NCI-H1930 (cell line): ENCODE measurements at places on chromosomes 7 and 10.

DNA sequence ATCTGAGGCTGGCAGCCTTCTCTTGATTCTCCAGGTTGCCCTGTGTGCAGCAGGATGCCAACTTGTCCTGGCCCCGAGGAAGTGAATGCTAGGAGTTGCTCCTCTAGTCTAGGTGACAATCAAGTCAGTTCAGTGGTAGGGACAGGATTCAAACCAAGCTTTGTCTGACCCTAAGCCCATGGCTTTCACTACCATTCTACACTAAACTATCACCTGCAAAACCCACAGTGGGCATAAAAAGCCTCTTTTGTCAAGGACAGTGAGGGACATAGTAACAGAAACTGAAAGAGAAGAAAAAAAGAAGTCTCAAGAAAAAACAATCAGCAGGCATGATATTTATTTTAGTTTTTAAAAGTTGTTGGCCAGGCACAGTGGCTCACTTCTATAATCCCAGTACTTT is 33.5 kb downstream of the KCNMA1 start:
- no peak for DNase-seq

- DNase-seq: no peak
Observed at GRCh38 chr10:71513936-71514335, 117.2 kb downstream of the CDH23 start.

- no peak for DNase-seq
Observed at GRCh38 chr7:137996871-137997270, 5.0 kb downstream of the CREB3L2 start.

DNA sequence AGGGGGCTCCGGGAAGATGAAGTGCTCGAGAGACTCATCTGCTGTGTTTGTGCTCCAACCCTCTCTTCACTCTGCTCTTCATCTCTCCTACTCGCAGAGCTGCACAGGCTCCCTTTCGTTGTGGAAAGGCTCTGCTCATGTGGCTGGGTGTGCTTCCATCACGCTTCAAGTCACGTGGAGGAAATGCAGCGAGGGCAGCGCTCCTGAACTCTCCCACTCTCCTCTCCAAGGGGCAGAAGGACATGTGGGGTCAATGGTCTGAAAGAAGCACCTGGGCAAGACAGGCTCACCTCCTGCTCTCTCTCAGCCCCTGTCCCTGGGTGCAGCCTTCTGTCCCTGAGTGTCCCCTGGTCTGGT is 72.6 kb downstream of the USP6NL start:
- DNase-seq: no peak

DNA sequence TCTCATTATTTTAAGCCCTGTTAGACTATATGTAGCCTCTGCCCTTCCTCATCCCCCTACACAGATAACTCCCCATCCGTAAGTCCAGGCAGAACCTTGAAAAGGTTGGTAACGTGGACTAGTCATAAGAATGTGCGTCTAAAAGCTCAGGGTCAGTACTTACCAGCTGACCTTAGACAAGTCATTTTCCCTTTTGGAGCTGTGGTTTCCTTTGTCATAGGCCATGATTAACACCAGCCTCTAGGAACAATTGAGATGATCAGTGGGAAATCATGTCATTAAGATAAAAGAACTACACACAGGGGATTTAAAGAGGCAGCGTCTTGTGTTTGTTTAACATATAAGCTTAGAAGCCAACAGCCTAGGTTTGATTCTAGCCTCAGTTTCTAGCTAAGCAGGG is 6.9 kb upstream of the UNC5B start:
- DNase-seq: no peak
